Cardiac fibroblast (primary cell): ENCODE measurements at places on chromosomes 2 and 18.

- DNase-seq: no peak
Observed at GRCh38 chr2:220696280-220696669, 875.8 kb downstream of the EPHA4 start.

GRCh38 chr18:8264861-8265411 lies 344.3 kb upstream of the RAB12 start:
- DNase-seq: no peak

GRCh38 chr2:33023728-33024500 lies 77.2 kb downstream of the LTBP1 start:
- peak; percentile 55 for DNase-seq

DNA sequence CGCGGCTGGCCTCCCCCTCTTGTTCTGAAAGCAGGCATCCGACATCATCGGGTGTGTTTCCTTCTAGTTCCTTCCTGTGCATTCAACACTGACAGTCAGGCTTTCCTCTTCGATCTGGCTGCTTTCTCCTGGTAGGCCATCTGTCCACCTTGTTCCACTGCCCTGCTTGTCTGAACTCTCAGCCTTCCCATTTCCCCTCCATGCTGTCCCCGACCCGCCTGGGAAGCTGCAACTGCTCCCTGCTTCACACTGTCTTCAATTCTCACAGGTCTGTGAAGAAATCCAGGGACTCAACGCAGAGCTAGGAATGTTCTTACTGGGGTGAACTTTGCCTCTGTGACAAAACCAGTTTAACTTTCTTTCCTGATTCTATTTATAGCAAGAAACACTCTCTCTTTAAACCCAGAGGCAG lies 43.0 kb downstream of the KIF3C start:
- DNase-seq: no peak

DNA sequence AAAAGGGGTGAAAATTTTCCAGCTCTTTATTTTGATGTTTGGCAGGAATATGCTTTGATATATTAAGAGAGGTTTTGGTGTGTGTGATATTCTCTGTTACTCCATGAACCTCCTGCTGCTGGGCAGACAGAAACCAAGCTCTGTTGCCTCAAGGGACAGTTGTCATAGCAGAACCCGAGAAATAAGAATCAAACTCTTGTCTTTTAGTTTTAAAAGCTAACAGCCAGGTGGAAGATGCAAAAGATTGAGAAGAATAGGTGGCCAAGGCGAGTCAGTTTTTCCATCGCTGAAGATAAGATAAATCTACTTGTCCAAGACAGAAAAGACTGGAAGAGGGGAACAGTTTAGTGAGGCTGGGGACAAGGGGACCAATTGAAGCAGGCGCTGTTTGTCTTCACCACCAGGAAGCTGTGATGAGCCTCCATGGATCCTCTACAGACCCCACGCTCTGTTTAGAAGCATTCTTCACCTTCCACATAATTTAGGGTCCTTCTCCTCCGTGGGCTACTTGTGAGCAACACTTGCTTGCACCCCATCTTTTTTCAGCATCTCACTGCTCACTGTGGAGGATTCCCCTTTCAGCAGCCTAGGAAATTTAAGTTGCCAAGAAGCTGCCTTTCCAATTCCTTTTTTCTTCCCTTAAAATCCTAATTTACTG lies 23.9 kb downstream of the PMAIP1 start:
- DNase-seq: no peak

DNA sequence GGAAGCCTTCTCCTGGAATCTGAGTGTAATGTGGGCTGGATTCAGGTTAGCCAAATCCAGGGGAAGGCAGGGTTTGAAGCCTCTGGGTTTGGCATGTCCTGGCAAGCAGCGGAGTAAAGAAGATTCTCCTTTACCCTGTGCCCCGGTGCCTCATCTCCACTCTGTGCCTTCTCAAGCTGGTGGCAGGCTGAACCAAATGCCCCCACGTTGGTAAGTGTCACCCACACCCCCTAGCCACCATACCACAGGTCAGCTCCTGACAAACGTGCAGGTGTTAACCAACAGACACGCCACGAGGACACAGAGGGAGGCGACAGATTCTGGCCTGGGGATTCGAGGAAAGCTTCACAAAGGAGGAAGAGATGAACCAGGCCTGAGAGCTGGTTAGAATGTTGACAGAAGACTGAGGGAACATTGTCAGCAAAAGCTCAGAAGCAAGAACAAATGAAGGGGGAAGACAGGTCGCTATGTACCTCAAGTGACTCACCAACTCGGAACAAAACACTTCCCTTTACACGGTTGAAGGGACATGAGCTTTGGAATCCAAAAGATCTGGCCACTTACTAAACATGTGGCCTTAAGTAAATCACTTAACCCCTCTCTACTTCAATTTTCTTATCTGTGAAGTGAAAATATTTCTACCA lies 85.2 kb upstream of the LCLAT1 start:
- DNase-seq: no peak

GRCh38 chr2:65710779-65711295 lies 278.4 kb upstream of the SPRED2 start:
- no peak for DNase-seq

DNA sequence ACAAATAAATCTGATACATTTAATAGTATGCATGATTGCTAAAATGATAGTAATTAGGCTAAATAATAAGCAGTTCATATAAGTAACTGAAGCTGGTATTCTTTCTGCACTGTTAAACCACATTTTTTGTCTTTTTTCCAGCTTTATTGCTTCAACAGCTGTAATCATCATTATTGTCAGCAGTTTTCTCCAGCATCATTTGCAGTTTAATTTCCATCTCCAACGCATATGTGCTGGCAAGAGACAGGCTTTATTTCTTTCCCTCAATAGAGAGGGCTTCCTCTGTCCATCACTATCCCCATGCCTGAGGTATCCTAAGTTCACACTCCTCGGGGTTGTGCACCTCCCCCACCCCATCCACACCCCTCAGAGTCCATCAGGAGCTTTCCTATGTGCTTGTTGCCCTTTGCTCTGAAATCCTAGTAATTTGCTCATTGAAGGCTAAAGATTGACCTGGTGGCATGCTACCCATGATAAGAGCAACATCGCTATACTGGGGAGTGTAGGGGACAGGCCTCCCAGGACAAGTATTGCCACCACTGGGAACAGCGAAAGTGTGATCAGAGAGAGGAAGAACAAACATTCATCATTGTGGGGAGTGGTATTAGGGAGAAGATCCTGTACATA lies 37.1 kb downstream of the B4GALT6 start:
- no peak for DNase-seq

DNA sequence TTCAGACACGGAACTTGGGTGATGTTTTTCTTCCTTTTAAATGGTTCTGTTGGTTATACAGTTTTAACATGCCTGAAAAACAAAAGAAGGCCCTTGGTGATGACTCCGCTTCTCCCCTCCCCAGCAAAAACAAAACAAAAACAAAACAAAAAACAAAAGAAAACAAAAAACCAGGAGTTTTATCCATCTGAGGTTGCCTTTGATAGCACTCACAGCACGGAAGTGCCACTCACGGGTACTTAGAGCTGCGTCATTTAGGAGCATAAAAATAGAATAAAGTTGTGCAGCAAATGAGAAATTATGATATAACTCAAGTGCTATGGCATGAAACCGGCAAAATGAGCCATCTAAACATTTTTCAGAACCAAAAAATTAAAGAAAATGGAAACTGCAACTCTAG lies 57.7 kb downstream of the ZEB2 start:
- no peak for DNase-seq

GRCh38 chr2:141323571-141323970 lies 807.2 kb downstream of the LRP1B start:
- DNase-seq: no peak

- no peak for DNase-seq
Observed at GRCh38 chr18:36630917-36631316, 197.9 kb downstream of the TPGS2 start.

GRCh38 chr18:59420244-59420643 lies 61.2 kb upstream of the LMAN1 start:
- peak; percentile 42 for DNase-seq
